ENCODE measurements at places on chromosomes 1 and 21.

DNA sequence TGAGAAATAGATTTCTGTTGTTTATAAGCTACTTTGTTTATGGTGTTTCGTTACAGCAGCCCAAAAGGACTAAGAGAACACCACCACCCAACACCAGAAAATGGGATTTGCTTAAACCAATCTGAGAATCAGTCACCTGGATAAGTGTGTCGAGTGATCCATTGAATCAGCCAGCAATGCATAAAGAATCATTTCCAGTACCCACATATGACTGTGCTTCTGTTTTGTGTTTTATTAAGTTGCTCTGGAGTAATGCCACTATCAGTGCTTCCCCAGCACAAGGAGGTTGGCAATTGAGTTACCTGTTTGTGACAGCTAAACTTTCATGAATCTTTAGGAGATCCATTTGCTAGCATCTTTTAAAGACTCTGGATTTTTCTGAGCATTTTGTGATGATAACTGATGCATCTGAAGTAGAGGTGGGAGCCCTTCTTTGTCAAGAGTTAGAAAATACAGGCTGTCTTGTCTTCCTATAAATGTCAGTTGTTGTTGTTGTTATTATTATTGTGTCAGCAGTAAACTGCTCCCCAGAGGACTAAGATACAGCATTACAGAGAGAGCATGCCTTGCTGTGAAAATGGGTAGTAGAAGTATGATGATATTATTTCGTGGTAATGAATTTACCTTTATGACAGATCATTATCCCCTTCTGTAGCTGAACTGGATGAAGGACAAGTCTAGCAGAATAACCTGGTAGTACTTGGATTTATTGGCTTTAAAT, 225.2 kb downstream of the NFIA start:
- no peak for DNase-seq

GRCh38 chr1:51623450-51623849, 6.6 kb downstream of the OSBPL9 start:
- DNase-seq: no peak

GRCh38 chr1:200363264-200363933, 46.4 kb downstream of the ZNF281 start:
- no peak for DNase-seq

- DNase-seq: no peak
These were observed 272.9 kb downstream of the ADGRL2 start for GRCh38 chr1:82073659-82074058.

GRCh38 chr1:119209596-119210295, 69.3 kb upstream of the WARS2 start:
- DNase-seq: no peak

GRCh38 chr21:36615274-36615964, 83.5 kb upstream of the SIM2 start:
- no peak for DNase-seq

GRCh38 chr1:202250982-202251381, 57.4 kb downstream of the LGR6 start:
- DNase-seq: no peak

DNA sequence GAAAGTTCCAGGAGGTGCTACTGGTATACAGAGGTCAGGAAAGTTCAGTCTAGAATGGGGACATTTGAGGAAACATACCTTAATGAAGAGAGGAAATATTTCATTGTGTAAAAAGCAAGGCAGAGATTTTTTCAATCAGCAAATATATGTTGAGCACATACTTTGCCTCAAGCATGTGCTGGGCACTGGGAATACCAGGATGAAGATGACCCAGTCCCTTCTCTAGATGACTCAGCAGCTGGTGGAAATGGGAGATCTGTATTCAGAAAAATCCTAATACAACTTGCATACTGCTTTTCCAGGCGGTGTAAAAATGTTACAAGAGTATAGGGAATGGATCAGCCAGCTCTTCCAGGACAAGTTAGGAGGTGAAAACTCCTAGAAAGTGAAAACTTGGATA, 229.3 kb downstream of the FGGY start:
- DNase-seq: no peak

- DNase-seq: no peak
These were observed 100.0 kb downstream of the CDC7 start for GRCh38 chr1:91600431-91601337.

- no peak for DNase-seq
These were observed 189.9 kb downstream of the ZC3H11B start for GRCh38 chr1:219422811-219423598.

DNA sequence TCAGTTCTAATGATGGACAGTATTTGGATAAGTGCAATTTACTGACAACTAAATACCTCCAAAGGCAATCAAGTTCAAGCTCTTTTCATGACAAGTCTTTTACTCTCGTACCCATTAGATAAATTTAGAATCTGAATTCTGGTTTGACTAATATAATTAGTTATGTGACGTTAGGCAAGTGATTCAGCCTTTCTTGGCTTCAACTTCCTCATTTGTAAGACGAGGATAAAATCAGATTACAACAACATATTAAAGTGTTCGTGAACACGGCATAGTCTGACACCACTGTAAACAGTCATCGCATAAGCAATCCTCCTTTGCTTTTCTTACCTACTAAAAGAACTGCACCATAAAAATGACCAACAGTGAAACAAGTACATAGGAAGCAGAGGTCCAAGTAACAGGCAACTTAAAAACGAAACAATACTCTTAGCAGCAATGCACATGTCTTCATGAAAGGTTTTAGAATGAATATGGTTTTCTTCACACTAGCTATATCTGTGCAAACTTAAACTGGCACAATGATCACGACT, 25.7 kb downstream of the COA6 start:
- no peak for DNase-seq

GRCh38 chr1:205965036-205965884, 22.0 kb upstream of the SLC26A9 start:
- DNase-seq: no peak

- DNase-seq: no peak
These were observed 320.2 kb upstream of the NFIA start for GRCh38 chr1:60762176-60762575.

DNA sequence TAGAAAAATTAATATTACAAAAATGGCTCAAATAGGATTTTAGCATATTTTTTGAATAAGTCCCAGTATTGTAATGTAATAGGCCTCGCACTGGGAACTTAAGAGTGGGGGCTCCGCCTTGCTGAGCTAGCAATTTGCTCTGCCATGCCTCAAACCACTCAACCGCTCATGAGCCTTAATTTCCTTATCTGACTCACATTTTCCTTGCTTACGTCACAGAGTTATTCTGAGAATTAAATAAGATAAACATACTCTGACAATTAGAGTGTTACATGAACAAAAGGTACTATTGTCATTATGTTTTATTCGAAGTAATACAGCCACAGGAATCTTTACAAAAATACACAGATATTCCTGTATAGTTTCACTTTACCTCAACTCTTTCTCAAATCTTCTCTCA, 108.1 kb downstream of the SLC44A5 start:
- DNase-seq: no peak

- DNase-seq: no peak
These were observed 20.7 kb downstream of the PPP1R15B start for GRCh38 chr1:204390751-204391466.

DNA sequence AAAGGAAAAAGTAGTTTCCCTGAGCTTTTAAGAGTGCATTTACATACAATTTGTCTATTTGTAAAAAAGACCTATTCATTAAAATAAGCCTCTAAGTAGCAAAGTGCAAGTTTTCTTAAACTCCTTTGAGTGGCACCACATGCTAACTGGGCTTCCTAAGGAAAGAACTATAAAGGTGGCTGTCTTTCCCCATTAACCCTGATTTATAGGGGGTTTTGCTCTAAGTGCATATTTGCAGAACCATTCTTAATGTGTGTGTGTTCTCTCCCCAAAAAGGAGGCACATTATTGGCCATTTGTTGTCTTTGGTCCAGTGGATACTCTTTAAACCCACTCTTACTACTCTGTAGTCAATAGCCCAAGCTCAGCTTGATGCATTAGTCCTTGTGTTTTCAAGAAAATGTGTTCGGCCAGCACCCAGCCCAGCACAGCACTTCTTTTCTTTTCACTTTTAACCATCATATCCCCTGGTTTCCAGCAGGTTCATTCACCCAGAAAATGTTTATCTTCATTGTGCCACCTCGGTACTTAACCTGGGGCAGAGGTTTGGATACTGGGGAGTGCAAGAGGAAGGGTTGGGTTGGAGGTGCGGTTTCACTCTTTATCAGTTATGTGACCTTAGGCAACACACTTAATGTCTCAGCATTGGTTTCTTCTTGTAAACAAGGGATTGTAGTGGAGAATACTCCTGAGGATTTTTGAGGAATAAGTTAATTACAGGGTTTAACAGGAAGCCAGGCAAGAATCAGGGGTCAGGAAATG, 161.9 kb upstream of the UBE2U start:
- DNase-seq: no peak

Data from stimulated activated CD4-positive, alpha-beta T cell treated with anti-CD3 and anti-CD28 coated beads, TNF-alpha, amount 100 ng/mL, for 4 hours (primary cell).